D341Med (cell line): ENCODE measurements at places on chromosomes 5 and 9.

DNA sequence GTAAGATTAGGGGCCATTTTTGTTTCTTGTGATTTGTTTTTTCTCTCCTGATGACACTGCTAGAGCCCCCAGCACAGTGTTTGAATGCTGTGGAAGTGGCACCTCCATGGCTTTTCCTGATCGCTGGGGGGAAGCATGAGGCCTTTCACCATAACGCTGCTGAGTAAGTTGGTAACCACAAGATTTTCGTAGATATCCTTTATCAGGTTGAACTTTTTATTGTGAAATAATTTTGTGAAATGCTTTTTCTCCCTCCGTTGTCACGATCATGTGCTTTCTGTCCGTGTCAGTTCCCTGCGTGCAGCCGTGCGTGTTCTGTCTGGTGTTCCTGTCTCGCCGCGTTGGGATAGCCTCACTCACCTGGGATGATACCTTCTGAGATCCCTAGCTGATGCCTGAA, 59.4 kb downstream of the EHMT1 start:
- no peak for DNase-seq

GRCh38 chr5:15366676-15367391, 133.1 kb upstream of the FBXL7 start:
- no peak for DNase-seq

- DNase-seq: peak; percentile 62
These were observed 118.4 kb downstream of the ARHGAP26 start for GRCh38 chr5:142888469-142889085.

- DNase-seq: no peak
These were observed 10.5 kb downstream of the LNPEP start for GRCh38 chr5:96946381-96946780.

DNA sequence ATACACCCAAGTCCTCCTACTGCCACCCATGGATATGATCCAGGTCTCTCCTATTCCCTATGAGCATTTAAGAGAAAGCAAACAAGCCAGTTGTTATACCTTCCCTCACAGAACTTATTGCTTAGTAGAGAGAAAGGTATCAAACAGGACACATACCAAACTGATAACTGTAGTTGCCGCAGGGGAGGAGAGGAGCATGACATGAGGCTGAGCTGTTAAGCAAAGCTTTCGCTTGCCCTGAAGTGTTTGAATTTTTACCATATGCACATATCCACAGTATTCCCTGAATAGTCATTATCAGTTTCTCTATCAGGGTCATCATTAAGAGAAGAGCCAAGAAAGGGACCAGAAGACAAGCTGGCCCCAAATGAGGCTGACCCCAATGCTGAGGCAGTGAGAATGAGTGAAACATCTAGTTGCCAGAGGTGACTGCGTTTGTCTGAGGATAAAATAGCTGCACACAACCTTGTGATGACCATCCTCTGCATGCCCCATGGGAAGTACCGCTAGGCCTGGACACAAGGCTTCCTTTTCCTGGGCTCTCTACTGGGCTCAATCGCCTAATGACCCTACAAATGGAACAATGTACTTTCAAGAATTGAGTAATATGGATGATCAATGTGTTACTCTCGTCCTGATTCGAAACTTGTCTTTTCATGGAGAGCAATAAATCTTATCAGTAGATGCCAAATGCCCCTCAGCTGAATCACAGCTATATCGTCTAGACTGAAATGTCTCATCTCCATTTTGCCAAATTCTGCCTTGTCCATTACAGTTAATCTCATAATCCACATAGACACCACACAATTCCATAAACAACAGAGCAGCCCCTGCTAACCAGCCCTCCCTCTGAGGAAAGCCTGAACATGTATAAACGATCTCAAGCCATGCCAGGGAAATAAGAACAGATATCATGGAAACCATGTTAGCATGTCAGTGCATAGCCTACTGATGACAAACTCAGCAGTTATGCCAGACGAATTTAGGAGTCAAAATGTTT, 4.3 kb upstream of the IFNK start:
- DNase-seq: no peak

DNA sequence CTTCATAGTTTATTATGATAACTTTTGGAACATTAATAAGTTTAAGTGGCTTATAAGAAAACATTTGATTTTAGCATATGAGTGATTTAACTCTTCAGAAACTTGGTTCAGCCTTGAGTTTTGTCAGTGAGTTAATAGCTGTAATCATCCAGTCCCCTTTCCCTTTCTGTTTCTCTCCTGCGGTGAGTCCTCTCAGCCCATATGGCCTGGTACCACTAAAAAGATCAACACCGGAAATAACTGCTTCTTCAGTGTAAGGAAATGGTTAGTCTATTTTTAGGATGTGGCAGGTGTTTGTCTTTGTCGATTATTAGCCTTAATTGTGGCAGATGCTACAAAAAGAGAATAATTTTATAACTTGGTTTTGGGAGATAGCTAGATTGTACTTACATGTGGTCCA, 120.2 kb upstream of the GRHPR start:
- peak; percentile 21 for DNase-seq

GRCh38 chr9:70832492-70832891, 288.9 kb downstream of the TRPM3 start:
- DNase-seq: no peak

- peak; percentile 48 for DNase-seq
These were observed 1.3 kb upstream of the TMEM210 start for GRCh38 chr9:137172901-137173795.

GRCh38 chr9:134375430-134376385, 49.5 kb downstream of the RXRA start:
- DNase-seq: no peak

- DNase-seq: peak; percentile 48
These were observed 5.1 kb downstream of the SPAAR start for GRCh38 chr9:35914301-35914807.

DNA sequence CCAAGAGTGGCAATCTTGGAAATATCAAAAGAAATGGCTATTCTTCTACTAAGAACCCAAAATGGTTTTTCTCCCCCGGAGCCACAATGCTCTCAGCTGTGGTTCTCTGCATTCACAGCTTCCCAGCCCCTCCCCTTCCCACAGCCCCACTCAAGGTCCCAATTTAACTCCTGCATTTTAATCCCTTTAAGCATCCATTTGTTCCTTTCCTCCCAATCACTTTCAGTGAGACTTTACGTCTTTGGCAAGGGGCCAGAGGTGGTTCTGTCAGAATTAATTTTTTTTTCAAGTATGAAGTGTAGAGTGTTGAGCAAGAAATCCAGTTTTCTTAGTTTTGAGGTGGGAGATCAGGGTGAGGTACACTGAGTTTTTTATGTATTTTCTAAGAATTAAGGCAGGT, 256.9 kb downstream of the GLIS3 start:
- DNase-seq: no peak

GRCh38 chr9:30504502-30504905, 1879.9 kb upstream of the ACO1 start:
- no peak for DNase-seq

GRCh38 chr9:72384710-72385485, 19.9 kb upstream of the ZFAND5 start:
- no peak for DNase-seq

- DNase-seq: no peak
These were observed 131.0 kb downstream of the ADAMTS16 start for GRCh38 chr5:5270958-5271785.
